ENCODE measurements at places on chromosomes 16 and 17. TPM values are rescaled to one million over a fixed set of nuclear protein-coding genes. Genes with fewer than 3 reads are reported as not detected.

The C17orf78 gene
- not detected for total RNA-seq

The HID1 gene
- total RNA-seq, result 30.4 TPM

The HOXB9 gene
- total RNA-seq, result 4.5 TPM

The SSTR5 gene
- 0.23 TPM for total RNA-seq

The DPEP2NB gene
- not detected for total RNA-seq

The KRTAP4-3 gene
- total RNA-seq, result not detected

The MARVELD3 gene
- total RNA-seq, result 51.7 TPM

The KRTAP9-7 gene
- total RNA-seq, result not detected

The KCNJ12 gene
- 0.07 TPM for total RNA-seq

The IKZF3 gene
- total RNA-seq, result 2.8 TPM

The SLC46A1 gene
- total RNA-seq, result 128 TPM

The SNX20 gene
- total RNA-seq, result not detected

The MAF gene
- total RNA-seq, result 4.2 TPM

The SLC6A2 gene
- not detected for total RNA-seq

The SOX9 gene
- total RNA-seq, result 46.2 TPM

The MAPT gene
- 0.95 TPM for total RNA-seq

The ADAP2 gene
- total RNA-seq, result 1.8 TPM

The MT4 gene
- not detected for total RNA-seq

The RASD1 gene
- total RNA-seq, result 11.0 TPM

The HOXB3 gene
- 10.1 TPM for total RNA-seq

The UTP18 gene
- 63.4 TPM for total RNA-seq

The ABCA6 gene
- total RNA-seq, result 1.8 TPM

The CHST4 gene
- not detected for total RNA-seq

The TBC1D3I gene
- total RNA-seq, result 1.00 TPM

The SUZ12 gene
- 55.1 TPM for total RNA-seq

The TSR3 gene
- total RNA-seq, result 48.6 TPM

The GP1BA gene
- total RNA-seq, result not detected

All from Caco-2 (cell line).